NCI-H510A treated with DMSO at 0.1 percent for 48 hours (cell line): ENCODE measurements at places on chromosomes 1 and 21.
A peak's percentile ranks its signal among the peaks of the same experiment; 100 is the strongest.

DNA sequence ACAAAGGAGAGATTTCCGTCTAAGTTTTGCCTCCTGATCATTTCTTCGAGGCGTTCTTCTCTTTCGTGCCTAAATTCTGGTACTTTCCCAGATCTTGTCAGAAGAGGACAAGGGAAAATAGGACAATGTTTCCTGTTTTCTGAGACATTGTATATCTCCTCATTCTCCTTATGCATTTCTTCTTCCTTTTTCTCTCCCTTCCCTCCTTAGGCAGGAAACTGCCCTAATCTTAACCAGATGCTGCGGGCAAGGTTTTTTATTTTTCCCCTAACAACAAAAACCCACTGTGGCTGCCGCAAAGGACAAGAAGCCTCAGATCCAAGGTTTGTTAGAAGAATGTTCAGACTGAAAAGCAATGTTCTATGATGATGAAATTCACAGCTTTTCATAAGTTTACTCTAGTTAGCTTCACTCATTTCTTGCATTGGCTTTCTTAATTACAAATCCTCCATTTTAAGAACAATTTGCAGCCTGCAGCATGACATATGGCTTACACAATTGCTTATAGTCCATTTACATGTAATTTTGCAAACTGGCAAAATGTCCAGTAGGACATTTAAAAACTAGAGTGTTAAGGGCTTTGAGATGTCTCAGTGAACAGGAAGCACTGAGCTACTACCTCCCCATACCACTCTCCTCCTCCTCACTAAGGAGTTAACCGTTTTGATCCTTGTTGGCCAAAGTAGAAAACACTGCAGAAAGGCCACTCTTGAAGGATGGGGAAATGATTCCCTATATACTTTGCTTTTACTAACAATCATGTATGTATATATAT, 624 bp downstream of the CTSK start:
- DNase-seq: no peak

GRCh38 chr1:39177706-39178105, 26.8 kb upstream of the MACF1 start:
- no peak for DNase-seq

GRCh38 chr1:229296541-229296941, 25.6 kb downstream of the RAB4A start:
- no peak for DNase-seq

DNA sequence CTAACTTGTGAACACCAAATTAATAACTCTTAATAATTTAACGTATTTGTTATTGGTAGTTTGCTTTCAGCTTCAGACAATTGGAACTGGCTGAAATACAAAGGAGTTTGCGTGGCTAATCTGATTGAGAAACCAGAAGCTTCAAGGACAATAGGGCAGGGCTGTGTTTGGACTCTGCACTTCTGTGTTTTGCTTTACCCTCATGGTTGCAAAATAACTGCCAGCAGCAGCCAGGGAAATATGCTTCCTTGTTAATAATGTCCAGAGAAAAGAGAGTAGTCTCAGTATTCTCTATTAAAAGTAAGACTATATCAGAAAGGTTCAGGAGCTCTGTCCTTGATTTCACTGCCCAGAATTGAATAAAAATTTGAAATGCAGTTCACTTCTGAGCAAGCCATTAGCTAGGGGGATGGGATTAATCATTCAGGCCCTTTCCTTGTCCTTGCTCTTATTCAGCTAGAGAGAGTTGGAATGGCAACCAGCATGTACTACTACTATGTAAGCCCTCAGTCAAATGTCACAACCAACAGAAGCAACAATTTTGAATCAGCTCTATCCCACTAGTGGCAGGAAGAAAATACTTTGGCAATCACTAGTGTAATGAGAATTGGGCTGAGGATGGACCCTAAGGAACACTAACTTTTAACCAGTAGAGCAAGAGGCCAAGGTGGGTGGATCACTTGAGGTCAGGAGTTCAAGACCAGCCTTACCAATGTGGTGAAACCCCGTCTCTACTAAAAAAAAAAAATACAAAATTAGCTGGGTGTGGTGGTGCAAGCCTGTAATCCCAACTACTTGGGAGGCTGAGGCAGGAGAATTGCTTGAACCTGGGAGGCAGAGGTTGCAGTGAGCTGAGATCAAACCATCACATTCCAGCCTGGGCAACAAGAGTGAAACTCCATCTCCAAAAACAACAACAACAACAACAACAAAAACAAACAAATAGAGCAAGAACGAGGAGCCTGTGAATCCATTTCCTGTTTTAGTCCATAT, 76.8 kb downstream of the POU2F1 start:
- DNase-seq: no peak

DNA sequence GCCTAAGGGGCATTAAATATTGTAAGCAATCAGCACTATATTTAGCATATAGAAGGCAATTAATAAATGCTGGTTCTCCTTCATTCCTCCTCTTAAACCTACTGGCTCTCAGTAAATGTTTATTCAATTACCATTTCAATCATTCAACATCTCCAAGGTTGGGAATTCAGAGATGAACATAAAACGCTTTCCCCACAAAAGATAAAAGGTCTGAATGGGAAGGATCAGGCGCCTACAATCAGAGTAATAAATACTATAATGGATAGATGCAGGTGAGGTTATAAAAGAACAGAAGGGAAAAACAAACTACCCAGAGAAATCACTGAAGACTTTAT, 407 bp upstream of the KTI12 start:
- no peak for DNase-seq

- no peak for DNase-seq
These were observed 310.0 kb downstream of the SMYD3 start for GRCh38 chr1:246197076-246197475.

- no peak for DNase-seq
These were observed 2.2 kb upstream of the FRRS1 start for GRCh38 chr1:99768524-99769245.

GRCh38 chr1:115077286-115077983, 11.9 kb downstream of the TSPAN2 start:
- no peak for DNase-seq

GRCh38 chr1:23122023-23122748, 46.5 kb downstream of the LUZP1 start:
- DNase-seq: no peak

DNA sequence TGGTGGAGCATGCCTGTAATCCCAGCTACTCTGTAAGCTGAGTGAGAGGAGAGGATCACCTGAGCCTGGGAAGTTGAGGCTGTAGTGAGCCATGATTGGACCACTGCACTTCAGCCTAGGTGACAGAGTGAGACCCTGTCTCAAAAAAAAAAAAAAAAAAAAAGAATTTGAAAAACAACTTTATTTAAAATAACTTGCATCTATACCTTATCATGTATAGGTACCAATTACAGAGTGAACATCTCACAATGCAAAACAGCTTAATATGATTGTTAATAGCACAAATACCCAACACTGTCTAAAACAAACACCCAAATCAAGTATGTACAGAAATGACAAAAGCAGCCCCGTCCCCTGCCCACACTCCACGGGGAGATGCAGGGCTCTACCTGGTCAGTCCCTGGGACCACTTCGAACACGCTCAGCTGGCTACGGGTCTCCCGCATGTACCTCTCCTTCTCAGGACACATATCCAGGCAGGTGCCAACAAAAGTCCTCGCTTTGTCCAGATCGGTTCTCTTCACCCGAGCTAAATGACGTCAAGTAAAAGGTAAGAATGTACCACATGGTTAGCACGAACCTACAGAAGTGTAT, 10.5 kb downstream of the MCM3AP start:
- no peak for DNase-seq

GRCh38 chr21:36350282-36350910, 30.4 kb downstream of the MORC3 start:
- no peak for DNase-seq

DNA sequence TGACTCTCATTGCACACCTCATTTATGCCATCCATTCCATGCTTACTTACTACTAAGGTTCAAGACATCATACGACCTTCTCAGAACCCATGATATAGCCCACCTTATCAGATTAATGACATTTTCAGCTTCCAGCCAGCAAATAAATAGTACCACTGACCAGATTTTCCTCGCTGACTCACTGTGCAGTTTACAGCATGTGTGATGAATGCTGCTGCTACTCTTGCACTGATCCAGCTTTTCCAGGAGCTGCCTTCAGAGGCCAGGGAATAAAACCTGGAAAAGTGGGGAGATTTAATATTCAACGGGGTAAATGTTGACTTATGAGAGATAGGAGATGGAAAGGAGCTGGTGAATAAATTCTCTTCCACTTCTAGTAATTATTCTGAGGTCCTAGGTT, 247.1 kb downstream of the COL11A1 start:
- no peak for DNase-seq

DNA sequence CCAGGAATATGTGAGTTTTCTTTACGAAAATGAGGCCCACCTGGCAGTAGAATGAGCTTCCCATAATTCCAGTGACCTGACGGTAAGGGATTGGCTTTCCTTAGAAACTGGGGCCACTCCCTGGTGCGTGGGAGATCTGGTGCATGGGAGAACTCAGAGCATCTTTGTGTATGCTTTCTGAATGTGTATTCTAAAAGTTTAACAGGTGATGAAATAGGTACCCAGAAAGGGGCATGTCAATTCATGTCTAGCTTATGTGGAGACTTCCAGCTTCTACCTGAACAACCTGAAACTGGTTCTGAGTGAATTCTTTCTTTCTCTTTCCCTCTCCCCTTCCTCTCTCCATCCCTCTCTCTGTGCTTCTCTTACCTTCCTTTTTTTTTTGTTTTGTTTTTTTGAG, 15.2 kb upstream of the FCRLA start:
- no peak for DNase-seq

GRCh38 chr21:42754270-42754933, 101.0 kb downstream of the PDE9A start:
- DNase-seq: no peak

GRCh38 chr1:114003431-114003830, 24.2 kb downstream of the OLFML3 start:
- DNase-seq: no peak

- no peak for DNase-seq
These were observed 89.5 kb downstream of the CCDC30 start for GRCh38 chr1:42552636-42553035.

GRCh38 chr1:52621950-52622349, 11.0 kb upstream of the SHISAL2A start:
- DNase-seq: no peak

DNA sequence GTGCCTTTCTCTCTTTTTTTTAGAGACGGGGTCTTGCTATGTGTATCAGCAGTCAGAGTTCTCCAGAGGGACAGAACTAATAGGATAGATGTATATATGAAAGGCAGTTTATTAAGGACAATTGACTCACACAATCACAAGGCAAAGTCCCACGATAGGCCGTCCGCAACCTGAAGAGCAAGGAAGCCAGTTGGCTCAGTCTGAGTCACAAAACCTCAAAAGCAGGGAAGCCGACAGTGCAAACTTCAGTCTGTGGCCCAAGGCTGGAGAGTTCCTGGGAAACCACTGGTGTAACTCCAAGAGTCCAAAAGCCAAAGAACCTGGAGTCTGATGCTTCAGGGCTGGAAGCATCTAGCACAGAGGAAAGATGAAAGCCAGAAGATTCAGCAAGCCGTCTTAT, 16.3 kb upstream of the H3-3A start:
- DNase-seq: no peak

- no peak for DNase-seq
These were observed 7.4 kb downstream of the RPL22 start for GRCh38 chr1:6191968-6192367.

GRCh38 chr1:209388358-209388757, 195.2 kb upstream of the CAMK1G start:
- DNase-seq: no peak

DNA sequence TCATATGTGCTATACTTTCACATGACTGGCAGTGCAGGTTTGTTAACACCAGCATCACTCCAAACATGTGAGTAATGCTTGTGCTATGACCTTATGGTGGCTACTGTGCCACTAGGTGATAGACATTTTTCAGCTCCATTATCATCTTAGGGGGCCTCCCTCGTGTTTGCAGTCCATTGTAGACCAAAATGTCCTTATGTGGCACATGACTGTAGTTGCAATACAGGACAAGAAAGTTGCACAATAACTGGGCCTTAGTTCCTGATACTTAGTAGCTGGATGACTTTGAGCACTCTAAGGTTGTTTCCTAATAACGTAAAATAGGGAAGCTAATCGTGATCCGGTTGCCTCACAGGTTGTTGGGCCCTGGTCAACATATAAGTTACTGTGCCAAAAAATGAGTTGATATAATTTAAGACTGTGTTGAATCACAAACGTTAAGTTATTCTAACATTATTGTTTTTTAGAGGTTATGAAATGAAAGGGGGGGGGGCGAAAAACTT, 511 bp upstream of the SNX27 start:
- no peak for DNase-seq

- DNase-seq: no peak
These were observed 995 bp upstream of the KIF26B start for GRCh38 chr1:245153552-245154428.

GRCh38 chr1:45867697-45868348, 64.4 kb downstream of the MAST2 start:
- DNase-seq: no peak

GRCh38 chr1:197510691-197511378, 242.8 kb downstream of the CRB1 start:
- DNase-seq: no peak

GRCh38 chr21:36589352-36589971, 109.5 kb upstream of the SIM2 start:
- no peak for DNase-seq

DNA sequence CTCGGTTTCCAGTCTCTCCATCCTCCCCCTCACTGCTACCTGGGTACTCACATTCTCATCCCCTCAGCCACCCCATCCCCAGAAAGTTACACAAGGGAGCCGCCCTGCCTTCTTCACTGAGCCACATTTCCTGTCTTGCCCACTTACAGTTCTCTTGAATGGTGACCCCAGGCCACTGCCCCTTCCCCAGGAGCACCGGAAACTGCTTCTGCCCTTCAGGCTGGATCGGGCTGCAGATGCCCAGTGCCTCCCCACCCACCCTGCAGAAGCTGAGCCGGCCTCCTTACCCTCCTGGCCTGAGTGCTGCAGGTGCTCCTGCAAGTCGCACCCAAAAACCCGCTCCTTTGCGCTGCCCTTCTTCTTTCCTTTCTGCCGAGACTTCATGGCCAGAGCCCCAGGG, 450 bp downstream of the ARHGAP30 start:
- DNase-seq: no peak

DNA sequence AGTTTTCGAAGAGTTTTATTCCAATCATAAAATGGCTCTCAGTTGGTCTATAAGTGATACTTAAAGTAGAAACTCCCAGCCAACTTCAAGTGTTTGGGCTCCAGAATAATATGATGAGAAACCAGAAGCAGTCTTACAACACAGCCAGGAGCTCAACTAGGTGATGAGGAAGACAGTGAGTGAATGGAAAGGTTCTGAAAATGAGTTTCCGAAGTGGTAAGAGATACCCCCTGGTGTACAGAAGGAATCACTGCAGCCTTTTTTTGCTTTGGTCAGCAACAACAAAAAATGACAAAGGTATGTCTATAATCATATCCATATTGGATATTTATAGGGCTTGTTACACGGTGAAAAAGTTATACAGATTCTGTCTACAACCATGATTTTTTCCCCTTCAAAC, 16.5 kb downstream of the KRTAP19-1 start:
- no peak for DNase-seq

GRCh38 chr1:17833661-17834501, 78.7 kb downstream of the ACTL8 start:
- no peak for DNase-seq

- DNase-seq: no peak
These were observed 121.4 kb upstream of the NFIA start for GRCh38 chr1:60960891-60961461.

- DNase-seq: no peak
These were observed 207.1 kb downstream of the NFIA start for GRCh38 chr1:61289232-61290098.

GRCh38 chr1:40439247-40439646, 11.0 kb upstream of the ZFP69B start:
- DNase-seq: peak; percentile 89

GRCh38 chr1:9731561-9731960, 80.0 kb downstream of the PIK3CD start:
- DNase-seq: no peak
